ENCODE measurements at places on chromosomes 6 and 20.

DNA sequence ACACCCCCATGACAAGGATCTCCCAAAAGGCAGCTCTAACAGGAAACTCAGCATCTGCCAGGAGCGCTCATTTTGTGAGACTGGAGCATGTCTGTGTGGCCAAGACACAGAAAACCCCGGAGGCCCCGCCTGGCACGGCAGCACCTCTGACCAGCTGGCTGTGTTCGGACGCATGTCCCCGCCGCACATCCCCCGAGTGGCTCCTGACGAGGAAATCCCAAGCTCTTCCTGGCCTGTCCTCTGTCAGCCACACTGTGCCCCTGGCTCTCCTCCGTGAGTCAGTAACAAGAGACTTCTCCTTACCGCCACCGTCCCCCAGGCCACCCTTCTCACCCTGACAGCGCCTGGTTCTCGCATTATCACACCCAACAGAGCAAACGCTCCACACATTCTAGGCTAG, 14.4 kb downstream of the SLC2A4RG start:
- no peak for DNase-seq

GRCh38 chr6:108732091-108732870, 115.9 kb upstream of the ARMC2 start:
- DNase-seq: no peak

DNA sequence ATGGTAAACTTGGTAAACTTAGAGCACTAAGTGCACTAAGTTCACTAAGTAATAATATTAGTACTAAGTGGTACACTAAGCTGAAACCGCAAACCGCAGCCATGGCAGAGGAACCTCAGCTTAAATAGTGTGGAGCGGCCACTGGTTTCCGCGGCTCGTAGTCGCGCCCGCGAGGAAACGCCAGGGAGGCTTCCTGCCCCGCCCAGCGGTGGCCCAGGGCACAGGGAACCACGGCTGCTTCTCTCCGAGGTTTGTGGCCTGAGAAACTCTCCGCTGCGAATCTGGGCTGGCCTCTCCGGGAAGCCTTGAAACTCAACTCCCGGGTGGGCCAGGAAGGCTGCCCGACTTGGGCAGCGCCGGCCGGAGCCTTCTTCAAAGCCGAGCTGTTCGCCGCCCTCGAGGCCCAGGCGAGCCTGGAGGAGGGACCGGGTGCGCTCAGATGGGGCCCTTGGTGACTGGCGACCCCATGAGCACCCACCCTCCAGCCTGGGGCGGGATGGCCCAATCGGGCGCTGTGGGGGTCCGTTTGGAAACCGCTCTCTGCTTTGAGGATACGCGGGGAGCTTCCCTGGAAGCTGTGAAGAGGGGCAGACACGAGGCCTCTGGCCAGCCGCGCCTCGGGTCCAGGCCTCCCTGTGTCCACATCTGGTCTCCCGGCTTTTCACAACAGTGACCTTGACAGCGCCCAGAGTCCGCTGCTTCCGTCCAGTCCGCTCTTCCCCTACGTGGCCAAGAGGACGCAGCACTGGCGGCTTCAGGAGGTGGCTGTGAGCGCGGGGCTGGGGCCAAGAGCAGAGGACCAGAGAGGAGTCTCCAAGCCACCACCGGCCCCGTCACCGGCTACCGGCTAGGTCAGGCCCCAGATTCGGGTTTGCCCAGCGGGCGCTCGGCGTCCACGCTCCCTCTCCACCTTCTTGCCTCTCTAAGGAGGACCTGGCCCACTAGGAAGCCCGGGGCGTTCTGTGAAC, 25.4 kb upstream of the HLA-E start:
- peak; percentile 73 for DNase-seq

DNA sequence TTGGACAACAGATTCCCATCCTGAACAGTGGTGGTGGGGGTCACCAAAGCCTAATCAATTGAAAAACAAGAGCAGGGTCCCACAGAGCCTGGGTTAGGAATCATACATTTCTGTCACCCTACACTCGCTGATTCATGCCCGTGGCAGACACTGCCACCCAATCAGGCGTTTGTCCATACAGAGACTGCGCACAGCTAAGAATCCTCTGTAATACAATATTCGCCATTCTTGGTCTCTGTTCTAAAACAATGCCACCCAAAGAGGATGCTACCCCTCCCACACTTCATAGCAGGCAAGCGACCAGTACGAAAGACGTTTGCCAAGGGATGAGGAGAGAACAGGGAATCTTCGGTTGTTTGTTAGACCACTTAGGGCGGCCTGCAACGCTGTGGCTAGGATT, 28.1 kb upstream of the SLC22A23 start:
- DNase-seq: no peak

DNA sequence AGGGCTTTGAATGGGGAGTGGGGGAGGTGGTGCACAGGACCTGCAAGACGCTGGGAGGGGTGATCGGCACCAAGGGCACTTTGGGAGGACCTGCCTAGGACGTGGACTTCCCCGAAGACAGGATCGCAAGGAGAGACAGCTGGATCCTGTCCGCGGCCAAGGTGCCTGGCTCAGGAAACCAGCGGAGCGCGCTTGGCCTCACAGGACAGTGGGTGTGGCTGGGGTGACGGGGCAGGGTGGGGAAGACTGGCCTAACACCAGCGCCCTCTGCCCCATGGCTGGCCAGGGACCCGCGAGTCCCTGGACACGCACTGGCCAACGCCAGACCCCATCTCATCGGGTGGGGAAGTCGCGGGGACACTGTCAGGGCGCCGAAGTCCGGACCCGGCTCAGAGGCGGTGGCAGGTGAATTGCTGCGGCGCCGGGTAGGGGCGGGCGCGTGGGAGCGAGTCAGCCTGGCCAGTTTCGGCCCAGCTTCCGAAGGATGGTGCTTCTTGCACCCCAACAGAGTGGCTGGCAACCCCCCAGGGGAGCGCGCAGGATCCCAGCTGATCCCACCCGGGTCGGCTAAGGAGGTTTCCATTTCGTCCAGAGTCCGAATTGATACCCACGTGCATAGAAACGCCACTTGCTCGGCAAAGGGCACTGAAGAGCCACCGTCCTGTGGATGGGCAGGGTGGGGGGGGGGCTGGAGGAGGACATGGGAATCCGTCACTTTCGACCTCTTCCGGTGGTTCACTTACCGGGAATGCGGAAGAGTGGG, 785 bp upstream of the THBD start:
- DNase-seq: no peak

GRCh38 chr20:14989535-14990290, 652.3 kb upstream of the FLRT3 start:
- DNase-seq: no peak

All from activated T-cell treated with anti-CD3 and anti-CD28 coated beads, Interleukin-2, amount 50 U/mL, for 24 hours (primary cell).